ENCODE measurements at places on chromosomes 1 and 21.

DNA sequence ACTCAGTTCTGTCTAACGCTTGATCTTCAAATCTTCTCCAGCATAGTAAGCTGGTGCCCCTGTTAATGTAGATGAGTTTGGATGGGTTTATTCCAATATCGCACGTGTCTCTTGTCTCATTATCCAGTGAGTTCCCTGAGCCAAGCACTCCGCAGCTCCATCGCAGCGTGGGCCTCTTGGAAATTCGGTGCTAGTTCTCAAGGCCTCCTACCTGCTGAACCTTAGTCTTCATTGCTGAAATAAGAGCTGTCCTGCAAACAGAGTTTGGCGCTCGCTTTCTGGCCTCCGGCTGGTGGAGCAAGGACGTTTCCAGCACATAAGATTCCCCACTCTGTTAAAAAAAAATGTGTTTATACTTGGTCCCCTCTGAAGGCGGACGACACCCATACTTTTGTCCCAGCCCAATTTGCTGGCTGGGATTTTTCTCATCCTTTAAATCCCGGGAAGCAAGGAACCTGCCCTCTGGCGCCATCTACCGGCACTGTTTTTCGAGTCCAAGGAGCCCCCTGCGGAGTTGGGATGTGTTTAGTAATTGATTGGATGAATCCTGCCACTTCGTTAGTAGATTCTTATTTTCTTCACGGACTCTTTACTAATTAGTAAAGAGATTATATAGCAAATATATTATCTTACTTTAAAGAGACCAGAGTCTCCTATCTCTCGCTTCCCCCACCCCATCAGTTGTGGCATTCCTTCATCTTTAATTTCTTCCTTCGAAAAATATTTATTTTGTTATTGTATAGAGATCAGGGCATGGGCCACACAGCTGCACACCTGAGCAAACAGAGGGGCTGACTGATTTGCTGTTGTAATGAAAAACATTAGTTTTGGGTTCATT, 14.7 kb downstream of the JUN start:
- peak; percentile 26 for DNase-seq

- no peak for DNase-seq
Observed at GRCh38 chr1:224294775-224295174, 35.2 kb downstream of the NVL start.

- DNase-seq: no peak
Observed at GRCh38 chr1:208336137-208336518, 91.9 kb upstream of the PLXNA2 start.

DNA sequence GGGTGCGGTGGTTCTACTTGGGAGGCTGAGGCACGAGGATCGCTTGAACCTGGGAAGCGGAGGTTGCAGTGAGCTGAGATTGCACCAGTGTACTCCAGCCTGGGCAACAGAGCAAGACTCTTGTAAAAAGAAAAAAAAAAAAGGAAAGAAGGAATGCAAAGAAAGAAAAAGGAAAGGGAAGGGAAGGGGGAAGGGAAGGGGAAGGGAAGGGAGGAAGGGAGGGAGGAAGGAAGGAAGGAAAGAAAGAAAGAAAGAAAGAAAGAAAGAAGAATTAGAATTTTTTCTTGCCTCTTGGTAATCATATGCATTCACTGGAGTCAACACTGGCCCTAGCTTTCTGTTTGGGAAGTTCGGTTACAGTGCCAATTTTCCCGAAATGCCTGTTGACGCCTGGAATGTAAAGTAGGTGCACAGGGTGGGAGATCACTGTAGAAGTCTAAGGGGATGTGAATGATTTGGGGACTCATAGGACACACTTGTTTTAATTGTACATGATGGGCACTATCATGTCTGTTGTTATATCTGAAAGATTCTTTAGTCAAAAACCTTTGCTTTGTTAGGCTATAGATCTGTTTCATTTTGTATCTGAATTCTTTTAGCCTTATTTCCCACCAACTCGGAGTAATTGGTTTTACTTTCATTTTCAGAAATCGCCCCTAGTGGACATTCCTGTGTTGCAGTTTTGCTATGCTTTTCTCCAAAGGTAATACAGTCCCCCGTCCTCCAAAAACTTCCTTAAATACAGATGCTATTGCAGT, 59.8 kb upstream of the MORC3 start:
- peak; percentile 80 for DNase-seq

DNA sequence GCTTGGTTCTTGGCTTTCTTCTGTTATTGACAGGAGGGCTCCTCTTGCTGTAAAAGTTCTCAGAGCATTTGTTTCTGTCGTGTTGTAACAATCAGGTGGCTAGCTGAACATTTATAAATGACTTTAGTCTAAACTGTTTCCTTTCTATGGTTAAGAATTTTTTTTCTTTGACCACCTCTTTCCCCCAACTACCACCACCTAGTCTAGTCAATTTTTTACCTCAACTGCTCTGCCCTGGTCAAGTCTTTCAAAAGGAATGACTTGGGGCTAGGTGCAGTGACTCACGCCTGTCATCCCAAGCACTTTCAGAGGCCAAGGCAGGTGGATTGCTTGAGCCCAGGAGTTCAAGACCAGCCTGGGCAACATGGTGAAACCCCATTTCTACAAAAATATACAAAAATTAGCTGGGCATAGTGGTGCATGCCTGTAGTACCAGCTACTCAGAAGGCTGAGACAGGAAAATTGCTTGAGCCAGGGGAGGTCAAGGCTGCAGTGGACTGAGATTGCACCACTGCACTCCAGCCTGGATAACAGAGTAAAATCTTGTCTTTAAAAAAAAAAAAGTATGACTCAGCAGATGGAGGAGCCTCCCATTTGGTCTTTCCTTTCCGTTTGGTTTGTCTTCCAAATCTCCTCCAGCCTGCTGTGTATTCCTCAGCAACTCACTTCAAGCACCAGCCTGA, 40.7 kb downstream of the MAP3K21 start:
- no peak for DNase-seq

DNA sequence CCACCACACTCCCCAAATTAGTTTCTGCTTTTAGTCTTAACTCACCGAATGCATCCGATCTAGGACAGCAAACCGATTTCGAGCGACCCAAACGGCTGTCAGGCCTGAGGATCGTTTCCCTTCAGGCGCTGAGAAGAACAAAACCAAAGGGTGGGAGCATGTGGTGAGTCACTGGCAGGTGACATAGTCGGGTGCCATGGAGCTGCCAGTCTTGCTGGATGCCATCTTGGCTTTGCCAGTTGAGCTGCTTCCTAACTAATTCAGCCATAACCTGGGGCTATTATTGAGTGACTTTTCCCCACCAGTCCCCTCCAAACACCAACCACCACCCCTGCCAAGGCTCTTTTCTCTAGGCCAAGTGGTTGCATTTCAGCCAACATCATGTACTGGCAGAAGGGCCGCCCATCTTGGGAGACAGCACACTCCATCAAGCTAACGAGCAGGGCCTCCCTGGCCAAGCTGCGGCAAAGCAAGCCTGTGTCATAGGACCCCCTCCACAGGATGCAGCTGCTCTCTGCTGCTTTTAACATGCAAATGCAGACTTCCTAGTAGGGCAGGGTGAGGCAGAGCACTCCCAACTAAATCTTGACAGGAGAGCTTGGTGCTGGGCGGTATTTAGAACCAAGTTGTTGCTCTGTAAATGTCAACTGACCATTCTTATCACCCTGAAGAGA, 22.3 kb upstream of the PEX19 start:
- no peak for DNase-seq

DNA sequence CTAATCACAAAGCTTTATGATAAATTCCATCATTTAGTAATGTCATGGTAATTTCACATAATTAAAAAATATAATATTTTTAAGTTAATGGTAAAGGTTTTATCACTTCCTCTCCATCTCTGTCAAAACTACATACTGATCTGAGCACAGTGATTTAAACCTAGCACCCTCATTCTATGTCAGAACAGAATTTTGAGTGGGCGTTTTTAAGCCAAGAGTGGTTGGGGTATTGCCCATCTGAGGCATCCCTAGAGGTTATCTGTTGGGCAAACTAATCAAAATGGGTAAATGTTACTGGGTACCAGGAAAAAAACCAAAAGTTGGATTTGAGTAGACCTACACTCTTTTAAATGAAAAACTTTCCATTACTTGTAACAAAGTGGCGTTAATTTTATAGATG, 100.7 kb upstream of the GFI1 start:
- DNase-seq: no peak

GRCh38 chr1:218476385-218476784, 131.2 kb downstream of the TGFB2 start:
- no peak for DNase-seq

- peak; percentile 34 for DNase-seq
Observed at GRCh38 chr1:66316464-66317247, 217.3 kb upstream of the SGIP1 start.

- DNase-seq: no peak
Observed at GRCh38 chr1:236829085-236829484, 34.0 kb downstream of the MTR start.

DNA sequence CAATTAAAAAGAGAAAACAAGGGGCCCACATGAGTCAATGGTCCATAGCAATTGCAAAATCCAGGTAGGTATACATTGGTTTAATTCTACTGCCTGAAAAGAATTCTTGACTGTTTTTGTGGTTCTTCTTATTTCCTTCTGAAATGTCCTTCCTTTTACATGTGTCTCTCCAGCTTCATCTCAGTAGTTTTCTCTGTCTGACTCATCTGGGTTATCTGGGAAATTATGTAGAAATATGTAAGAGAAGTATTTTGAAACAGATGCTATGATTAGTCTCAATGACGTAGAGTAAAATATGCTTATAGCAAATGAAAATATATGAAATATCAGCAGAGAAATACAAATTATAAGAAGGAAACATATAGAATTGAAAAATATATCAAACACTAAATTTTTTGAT, 953.2 kb downstream of the BRINP3 start:
- DNase-seq: no peak

DNA sequence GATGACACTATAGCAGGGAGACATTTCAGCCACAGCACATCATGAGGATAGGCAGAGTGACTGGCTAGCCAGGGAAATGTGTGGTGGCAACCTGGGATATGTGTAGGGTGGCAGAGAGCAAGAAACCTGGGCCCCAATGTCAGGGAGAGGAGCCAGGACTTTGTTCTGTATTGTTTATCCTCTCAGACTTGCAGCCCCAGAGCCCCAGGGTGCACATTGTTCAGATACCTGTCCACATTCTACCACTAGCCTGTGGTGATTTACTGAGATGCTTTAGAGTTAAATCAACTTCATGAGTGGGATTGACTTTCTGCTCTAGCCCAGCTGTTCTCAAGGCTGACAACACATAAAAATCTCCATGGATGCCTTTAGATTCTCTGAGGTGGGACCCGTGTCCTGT, 61.5 kb downstream of the MAB21L3 start:
- DNase-seq: no peak

DNA sequence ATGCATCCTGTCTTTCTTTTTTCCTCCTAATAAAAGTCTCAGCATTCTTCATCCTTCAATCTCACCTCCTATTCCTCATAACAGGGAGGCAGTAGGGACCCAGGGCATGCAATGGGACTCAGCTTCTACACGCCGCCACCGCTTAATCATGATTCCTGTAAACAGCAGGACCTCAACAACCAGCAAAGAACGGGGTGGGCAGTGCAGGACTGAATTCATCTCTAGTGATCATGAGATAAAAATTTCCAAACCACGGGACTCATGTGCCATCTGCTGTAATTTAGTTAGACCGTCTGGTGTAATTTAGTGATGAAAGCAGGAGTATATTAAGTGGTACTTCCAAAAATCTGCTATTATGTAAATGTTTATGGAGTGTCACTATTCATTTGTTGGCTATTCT, 5.4 kb downstream of the PRAMEF12 start:
- no peak for DNase-seq

DNA sequence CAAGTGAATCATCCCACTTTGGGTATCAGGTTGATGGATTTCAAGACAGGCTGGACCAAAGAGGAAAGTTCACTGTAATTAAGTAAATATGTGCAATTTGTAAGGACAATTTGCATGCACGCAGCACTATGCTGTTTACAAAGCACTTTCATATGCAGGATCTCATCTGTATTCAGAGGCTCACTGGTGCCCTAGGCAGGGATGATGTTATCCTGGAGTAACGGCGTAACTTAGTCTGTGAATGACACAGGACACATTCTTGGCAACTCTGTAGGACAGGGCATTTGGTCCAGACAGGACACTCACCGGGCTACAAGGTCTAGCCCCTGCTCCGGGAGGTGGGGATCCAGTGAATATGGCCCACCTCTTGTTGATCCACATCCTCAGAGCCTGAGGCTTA, 365.4 kb upstream of the DUSP10 start:
- no peak for DNase-seq

DNA sequence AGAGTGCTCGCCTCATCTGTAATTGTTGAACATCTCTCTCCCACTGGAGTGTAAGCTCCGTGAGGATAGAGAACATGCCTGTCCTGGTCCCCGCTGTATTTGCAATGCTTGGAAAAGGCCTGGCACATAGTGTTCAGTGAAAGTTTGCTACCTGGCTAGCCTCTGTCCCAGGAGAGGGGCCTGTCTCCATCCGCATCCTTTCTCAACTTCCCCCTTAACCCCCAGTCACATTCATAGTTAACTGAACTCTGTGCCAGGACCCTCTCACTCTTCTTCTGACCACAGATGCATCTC, 15.2 kb downstream of the SPOCD1 start:
- no peak for DNase-seq

- no peak for DNase-seq
Observed at GRCh38 chr1:924656-925560, 1.2 kb downstream of the SAMD11 start.

DNA sequence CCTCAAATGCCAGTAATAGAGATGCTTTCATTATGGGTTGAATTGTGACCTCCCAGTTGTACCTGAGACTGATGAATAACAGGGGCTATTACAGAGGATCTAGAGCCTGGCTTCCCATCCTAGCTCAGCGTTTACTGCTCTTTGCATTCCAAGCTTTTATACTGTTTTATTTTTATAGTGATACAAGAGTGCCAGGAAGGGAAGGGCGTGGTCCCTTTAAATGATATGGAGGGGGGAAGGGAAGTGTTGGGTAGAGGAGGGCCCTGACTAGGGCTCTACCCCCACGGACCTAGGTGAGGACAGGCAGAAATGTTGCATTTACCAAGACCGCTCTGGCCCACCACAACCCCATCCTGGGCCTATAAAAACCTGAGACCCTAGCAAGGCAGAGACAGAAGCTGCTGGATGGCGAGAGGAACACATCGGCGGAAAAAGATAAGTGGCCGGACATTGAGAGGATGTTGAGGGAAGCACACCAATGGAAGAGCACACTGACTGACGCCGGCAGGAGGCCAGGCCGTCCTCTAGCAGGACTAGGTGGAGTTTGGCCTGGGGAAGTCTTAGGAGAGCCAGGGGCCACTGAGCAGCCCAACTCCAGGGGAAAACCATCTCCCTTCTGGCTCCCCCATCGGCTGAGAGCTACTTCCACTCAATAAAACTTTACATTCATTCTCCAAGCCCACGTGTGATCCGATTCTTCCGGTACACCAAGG, 1025.9 kb downstream of the TTLL7 start:
- no peak for DNase-seq

GRCh38 chr1:35386290-35386689, 117.8 kb downstream of the ZMYM4 start:
- DNase-seq: no peak

DNA sequence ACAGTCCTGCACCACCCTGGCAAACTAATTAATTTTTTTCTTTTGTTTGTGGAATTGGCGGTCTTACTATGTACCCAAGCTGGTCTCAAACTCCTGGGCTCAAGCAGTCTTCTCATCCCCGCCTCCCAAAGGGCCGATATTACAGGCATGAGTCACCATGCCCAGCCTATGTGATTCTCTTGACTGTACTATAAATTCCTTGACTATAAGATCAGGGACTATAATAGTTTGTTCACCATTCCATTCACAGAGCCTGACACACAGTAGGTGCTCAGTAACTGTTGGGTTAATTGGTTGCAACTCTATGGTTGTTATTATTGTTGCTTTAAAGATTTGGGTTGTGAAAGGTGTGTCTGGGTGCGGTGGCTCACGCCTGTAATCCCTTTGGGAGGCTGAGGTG, 17.2 kb downstream of the DAP3 start:
- no peak for DNase-seq

GRCh38 chr1:112991402-112992120, 35.6 kb upstream of the SLC16A1 start:
- DNase-seq: no peak

Data from CD4-positive, alpha-beta T cell treated with Interleukin-21 for 1 hour (primary cell).